ENCODE measurements at places on chromosomes 4 and X.

DNA sequence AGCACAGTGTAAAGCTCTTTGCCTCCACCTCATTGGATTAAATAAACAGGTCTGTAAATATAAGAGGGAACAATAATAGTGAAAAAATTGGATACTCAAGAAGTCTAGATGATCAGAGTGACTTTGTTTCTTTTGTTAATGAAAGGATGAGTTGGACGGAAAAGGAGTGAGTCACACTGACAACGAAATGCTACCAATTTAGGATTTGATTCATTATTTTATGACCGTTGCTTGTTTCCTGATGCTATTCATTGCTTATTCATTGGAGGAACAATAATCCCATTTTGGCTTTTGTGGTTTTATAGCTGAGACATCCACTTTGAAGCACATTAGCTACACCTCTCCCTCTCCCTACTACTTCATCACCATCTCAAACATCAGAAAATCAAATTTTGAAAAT is 74.4 kb upstream of the DYNLT3 start:
- no peak for DNase-seq

GRCh38 chrX:129690435-129690834 is 35.7 kb upstream of the APLN start:
- DNase-seq, result no peak

DNA sequence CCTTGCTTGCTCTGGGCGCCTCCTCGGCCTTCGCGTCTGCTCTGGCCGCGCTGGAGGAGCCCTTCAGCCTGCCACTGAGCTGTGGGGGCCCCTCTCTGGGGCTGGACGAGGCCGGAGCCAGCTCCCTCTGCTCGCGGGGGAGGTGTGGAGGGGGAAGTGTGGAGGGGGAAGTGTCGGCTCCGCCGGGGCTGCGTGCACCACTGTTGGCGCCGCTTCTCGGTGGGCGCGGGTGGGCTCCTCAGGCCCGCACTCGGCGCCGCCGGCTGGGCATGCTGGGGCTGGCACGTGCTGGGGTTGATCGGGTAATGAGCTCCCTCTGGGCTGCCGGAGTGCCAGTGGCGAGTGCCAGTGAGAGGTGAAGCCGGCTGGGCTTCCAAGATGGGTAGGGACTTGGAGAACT is 116.7 kb downstream of the CPXCR1 start:
- DNase-seq, result no peak

GRCh38 chrX:95218976-95219375 is 1465.7 kb upstream of the DIAPH2 start:
- no peak for DNase-seq

DNA sequence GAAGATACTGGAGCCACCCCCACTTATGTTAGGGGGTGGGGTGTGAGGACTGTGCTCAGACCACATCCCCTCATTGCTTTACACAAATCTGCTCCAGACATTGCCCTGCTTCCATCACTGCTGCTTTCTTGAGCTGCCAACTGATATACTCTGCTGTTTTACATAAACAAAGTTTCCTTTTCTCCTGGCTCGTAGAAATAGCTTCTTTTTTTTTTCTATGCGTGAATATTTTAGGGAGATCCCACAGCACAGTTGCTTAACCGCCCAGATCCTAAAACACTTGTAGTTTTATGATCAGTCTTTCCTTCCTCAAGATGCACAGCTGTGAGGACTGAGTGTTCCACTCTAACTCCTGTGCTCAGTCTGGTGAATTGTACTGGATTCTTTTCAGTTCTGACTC is 768.4 kb downstream of the PCDH18 start:
- no peak for DNase-seq

DNA sequence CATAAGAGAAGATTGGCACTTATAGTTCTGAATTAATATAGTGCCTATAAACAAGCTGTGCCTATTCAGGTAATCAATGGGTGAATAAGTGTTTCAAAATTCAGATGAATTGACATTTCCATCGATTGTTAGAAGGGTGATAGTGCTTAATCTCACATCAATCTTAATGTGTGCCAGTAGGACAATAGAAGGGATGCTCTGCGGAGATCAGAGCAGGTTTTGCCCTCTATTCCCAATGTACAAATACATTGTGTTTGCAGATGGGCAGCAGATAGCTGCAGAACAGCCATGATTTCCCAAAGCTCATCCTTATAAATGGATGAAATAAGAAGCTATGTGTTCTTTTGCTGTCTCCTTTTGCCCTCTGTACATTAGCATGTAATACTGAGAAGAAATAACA is 7.2 kb downstream of the MAB21L2 start:
- no peak for DNase-seq

DNA sequence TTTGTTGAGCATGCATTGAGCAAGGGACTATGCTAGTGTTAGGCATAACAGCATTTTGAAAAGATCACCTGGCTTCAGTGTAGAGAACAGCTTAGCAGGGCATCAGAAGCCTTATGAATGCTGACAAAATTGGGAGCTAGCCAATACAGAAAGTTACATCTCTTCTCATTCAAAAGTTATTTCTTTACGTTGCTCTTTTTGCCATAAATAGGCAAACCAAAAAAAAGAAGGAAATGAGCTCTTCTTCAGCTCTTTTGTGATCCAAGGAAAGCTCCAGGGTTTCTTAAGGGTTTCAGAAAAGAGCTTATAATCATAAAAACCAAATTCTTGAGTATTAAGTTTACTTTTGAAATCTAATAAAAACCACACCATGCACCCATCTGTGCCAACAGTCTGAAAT is 35.2 kb upstream of the LNX1 start:
- no peak for DNase-seq

DNA sequence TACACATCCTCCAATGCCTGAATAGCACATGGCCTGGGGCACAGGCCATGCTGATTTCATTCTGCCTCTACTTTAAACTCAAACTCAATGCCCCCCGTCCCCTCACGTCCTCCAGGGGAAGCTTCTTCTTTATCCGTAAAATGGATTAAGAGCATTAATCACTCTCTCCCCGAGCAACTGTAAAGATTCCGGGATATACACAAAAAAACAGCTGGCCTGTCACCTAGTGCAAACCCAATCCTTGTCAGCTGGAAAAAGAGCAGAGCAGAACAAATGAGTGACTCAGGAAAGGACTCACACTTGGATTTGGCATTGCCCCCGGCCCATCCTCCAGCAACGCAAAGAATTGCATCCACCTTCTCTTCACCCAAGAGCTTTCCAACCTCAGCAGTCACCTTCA is 7.8 kb downstream of the QDPR start:
- DNase-seq, result no peak

- DNase-seq, result no peak
Observed at GRCh38 chr4:73734530-73735001, 5.8 kb upstream of the CXCL8 start.

DNA sequence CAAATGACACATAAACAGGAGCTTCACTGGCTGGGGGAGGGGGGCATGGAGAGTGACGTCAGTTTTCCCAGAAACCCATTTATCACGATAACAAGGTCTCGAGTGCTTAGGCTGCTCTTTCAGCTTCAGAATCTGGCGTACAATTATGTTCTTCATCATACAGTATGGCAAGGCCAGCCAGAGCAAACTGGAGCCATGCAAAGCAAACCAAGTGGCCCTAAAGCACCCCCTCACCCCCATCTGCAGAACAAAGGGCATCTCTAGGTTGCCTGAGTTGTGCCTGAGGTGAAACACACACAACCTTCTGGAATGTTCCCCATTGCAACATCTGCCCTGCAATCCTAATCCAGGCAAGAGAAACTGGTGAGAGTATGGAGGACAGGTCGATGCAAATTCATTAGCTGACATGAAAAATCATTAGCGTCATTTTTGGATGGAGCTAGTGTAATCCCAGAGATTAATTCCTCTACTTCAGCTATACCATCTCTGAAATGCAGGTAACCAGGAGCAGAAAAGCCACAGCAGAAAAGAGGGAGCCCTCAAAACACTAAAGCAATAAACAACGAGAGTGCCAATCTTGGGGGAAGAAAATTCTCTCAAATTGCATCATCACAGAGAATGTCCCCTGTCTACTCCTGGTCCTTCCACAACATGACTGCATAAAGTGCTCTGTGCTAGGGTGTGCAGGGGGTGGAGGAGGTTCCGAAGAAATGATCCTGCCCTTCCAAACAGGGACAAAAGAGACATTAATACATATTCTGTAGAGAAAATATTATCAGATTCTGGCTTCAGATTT is 1.8 kb downstream of the SEPTIN6 start:
- no peak for DNase-seq

- no peak for DNase-seq
Observed at GRCh38 chrX:136616987-136617685, 30.8 kb upstream of the CD40LG start.

GRCh38 chrX:132508834-132509233 is 20.0 kb upstream of the MBNL3 start:
- DNase-seq, result no peak

DNA sequence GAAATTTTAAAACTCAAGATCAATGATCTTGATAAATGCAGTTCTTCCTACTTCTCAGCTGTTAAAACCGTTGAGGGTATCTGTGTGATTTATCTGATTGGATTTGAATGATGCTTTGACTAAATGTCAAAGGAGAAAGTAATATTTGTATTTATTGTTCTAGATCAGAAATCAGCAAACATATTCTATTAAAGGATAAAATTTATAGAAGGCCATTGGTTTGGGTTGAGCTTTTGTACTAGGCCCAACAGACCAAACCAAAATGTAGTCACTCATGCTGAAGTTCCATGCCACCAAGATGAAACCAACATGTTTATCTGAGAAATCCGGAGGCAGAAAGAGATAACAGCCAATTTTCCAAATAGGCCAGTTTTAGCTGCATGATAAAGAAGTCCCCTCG is 64.5 kb upstream of the BMP2K start:
- no peak for DNase-seq

DNA sequence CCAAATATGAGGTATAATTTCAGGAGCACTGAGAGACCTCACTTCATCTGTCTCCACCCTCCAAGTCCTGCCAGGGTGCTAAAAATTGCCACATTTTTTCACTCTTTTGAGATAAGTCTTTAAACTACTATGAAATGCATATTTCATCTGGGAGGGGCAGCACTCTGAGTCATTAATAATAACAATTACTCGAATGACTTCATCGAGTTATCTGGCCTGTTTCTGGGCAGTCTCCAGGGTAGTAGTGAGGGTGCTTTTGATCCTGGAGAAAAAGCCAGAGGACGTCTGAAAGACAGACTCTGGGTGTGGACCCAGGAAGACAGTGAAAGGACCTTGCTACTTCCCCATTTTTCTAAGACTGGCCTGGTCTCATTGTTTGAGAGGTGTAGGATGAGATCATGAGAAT is 42.3 kb upstream of the SRD5A3 start:
- DNase-seq, result no peak

GRCh38 chr4:132982151-132982550 is 166.9 kb upstream of the PCDH10 start:
- DNase-seq, result no peak

DNA sequence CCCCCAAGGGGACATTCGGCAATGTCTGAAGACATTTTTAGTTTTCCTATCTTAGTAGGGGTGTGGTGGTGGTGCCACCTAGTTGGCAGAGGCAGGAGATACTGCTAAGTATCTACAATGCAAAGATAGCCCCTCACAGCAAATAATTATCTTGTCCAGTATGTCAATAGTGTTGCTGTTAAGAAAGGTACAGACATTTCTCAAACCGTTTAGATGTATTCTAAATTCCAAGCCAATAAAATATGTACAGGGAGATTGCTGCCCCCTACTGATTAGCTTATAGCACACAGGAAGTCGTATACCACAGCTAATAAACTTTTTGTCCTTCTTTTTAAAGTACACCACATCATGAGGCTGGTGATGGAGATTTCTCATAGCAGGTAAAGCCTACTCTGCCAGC is 260.5 kb downstream of the TMA16 start:
- no peak for DNase-seq

GRCh38 chrX:153981771-153982533 is 9.4 kb downstream of the TMEM187 start:
- DNase-seq, result no peak
